Epithelial cell of proximal tubule (primary cell): ENCODE measurements at places on chromosomes 4 and X. TPM values are rescaled to one million over a fixed set of nuclear protein-coding genes. Genes with fewer than 3 reads are reported as not detected.

AMTN gene
- total RNA-seq: not detected in 2 replicates

PRRG1 gene
- total RNA-seq: 16.0 and 28.1 TPM in 2 replicates

ADGRL3 gene
- 0.12 and 0.14 TPM in 2 replicates for total RNA-seq

CYSLTR1 gene
- total RNA-seq: 0.07 TPM in 1 of 2 replicates, not detected in the other

RNF150 gene
- 0.58 and 0.69 TPM in 2 replicates for total RNA-seq

MOSPD2 gene
- 6.8 and 9.9 TPM in 2 replicates for total RNA-seq

RIPPLY1 gene
- not detected in 2 replicates for total RNA-seq

RAI2 gene
- total RNA-seq: 0.17 TPM in 1 of 2 replicates, not detected in the other

IL2 gene
- total RNA-seq: not detected in 2 replicates

ZXDA gene
- 1.6 and 1.7 TPM in 2 replicates for total RNA-seq

SAGE1 gene
- total RNA-seq: not detected in 2 replicates

VCX gene
- total RNA-seq: not detected in 2 replicates

EFHC2 gene
- total RNA-seq: 0.81 TPM in 1 of 2 replicates, not detected in the other

DNA sequence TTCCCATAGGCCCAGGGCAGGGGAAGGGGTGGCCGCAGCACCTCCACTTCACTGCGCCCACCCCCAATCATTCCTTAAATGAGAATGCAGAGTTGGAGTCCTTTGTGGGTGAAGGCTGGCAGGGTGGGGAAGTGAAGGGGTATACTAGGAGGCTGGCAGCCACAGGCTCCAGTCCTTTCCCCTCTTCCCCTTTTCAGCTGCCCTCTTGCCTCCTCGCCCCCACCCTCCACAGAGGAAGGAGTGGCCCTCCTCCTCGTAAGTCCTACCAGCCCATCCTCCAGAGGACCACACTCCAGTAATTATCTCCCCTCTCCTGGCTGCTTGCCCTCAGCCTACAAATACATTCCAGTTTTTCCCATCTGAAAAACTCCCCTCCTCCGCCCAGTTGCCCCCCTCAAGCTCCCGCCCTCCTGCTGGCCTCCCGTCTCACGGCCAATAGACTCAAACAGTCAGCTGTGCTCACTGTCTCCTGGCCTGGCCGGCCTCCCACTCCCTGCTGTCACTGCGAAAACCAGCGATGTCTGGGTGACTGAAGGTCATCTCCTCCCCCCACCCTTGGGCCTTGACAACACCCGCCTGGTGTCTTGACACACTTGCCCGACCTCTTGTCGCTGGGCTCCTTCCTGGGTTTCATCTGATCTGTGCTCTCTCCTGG lies 38.8 kb downstream of the EFNB1 start:
- no peak for DNase-seq

DNA sequence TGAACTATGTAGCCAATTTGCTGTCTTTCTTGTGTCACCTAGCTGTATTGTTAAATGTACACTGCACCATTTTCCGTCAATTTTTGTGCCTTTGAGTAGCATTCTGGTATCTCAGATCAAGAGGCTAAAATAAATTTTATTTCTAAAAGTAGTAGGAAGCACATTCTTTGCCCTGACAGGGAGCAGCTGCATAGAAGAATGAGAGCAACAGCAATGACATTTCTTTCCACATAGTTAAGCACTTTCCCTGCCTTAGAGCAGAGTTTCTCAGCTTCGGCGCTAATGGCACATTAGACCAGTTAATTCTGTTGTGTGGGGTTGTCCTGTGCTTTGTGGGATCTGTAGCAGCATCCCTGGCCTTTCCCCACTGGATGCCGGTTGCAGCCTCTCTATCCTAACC lies 173.9 kb downstream of the CHIC2 start:
- DNase-seq: no peak

DNA sequence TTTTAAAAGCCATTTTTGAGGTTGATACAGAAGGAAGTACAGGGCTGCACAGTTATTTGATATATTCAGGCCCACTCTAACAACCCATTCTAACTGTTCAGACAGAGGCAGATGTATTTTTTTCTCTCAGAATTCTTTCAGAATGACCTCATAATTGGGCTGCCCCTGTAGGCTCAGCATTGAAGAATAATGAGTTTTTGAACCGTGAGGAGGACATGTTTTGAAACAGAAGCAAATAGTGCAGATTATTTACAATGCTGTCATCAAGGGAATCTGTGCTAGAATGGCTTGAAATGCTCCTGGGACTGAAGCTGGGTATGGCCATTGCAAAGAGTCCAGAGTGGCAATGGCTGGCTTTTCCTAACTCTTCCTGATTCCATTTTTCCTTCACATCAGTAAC lies 158.1 kb downstream of the SOX3 start:
- DNase-seq: peak; percentile 26

DNA sequence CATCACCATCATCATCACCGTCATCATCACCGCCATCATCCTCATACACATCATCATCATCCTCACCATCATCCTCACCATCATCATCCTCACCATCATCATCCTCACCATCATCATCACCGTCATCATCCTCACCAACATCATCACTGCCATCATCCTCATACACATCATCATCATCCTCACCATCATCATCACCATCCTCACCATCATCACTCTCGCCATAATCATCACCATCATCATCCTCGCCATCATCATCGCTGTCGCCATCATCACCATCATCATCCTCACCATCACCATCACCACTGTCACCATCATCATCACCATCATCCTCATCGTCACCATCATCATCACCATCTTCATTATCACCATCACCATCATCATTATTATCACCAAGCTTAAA lies 19.8 kb upstream of the DHRSX start:
- DNase-seq: no peak

DNA sequence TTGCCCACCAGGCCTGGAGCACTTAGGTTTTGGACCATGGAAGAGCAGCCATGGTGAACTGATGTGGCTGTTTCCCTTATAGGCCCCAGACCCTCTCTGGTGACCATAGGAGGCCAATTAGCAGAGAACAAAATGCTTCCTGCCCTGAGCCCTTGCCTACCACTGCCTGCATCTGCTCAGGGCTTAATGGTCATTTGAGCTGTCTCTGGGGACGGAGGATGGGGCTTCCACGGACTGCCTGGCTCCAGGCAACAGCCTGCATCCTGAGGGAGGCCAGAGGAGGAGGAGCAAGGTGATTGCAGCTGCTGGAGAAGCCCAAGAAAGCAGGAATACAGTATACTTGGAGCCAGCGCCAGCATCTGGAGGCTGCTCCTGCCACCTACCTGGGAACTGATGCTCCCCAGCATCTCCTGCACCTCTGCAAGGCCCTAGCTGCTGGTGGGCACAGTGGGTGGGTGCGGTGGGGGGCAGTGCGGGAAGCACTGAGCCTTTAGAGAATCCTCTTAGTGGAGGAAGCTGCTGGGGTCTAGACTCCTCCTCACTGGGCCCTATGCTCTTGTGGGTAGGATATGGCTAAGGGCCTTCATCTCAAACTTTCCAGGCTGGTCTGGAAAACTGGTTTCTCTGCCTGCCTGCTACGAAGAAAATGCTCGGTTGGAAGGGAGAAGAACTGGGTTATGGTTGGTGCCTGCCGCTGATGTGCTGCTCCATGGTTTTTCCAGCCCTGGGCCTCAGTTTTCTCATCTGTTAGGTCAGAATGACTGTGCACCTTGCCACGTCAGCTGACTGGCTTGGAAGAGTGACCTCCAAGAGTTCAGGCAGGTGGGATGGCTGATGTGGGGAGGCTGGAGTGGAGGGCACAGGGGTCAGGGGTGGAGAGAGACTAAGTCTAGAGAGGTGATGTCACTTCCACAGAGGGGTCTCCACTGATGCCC lies 158.8 kb upstream of the PJA1 start:
- DNase-seq: no peak

GRCh38 chr4:184755278-184755677 lies 21.4 kb upstream of the CENPU start:
- no peak for DNase-seq

DNA sequence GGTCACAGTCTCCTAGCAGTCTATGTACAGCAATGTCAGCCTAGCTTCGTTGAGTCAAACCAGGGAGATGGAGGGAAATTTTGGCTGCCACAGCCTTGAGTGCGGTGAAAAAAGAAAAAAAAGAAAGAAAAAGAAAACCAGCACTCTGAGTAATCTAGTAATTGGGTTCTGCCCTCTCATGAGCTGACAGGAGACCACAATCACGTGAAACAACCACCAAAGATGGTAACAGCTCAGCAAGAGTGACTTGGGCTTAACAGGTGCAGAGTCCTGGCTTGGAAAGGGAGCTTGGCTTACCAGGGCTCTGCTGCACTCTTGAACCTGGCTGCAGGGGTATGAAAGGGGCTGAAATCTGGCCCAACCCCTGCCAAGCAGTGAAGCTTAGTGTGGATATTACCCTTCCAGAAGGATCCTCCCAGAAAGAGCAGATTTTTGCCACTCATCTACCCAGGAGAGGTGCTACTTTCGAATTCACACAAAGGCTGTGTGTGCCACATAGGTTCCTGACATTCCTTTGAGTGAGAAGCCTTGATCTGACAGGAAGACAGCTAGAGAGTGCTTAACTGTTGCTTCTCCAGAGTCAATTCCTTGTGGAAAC lies 350.3 kb downstream of the PTTG2 start:
- DNase-seq: no peak

GRCh38 chr4:82561786-82562563 lies at the start of gene TMEM150C:
TMEM150C (minus strand) TSS chr4:82561988; CDS start chr4:82504657, 57,331 bp downstream.
- DNase-seq: no peak

- no peak for DNase-seq
These were observed 146.8 kb upstream of the RBPJ start for GRCh38 chr4:26174027-26174426.

DNA sequence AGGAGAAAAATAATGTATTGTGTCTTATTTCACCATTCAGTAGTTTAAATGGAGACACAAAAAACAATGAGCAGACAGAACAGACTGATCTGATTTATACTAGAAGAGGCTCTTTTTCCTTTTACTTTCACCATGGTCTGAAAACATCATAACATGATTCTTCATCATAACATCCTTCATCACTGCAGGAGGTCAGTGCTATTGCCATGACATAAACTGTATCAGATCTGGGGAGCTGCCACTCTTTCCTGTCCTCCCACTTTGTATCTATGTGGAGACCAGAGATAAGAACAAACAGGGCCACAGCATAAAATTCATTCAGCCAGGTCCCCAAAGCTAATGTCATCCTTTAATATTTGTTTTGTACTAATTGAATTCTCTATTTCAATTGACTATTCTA lies 25.2 kb downstream of the SOD3 start:
- DNase-seq: no peak

GRCh38 chr4:66307641-66308438 lies 637.6 kb upstream of the EPHA5 start:
- no peak for DNase-seq

- DNase-seq: no peak
These were observed 848.5 kb downstream of the RAB28 start for GRCh38 chr4:12635629-12636028.

DNA sequence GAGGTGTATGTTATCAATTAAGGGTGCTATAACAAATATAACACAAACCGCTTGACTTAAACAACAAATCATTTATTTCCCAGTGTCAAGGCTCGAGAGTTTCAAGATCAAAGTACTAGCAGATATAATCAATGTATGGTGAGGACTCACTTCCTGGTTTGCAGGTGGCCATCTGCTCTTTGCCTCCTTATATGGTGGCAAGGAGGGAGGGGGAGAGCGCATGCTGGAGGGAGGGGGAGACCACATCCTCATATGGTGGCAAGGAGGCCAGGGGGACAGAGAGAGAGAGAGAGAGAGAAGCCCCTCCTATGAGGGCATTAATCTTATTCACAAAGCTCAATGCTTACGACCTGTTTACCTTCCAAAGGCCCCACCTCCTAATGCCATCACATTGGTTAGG lies 372.3 kb upstream of the SPOCK3 start:
- DNase-seq: no peak

- DNase-seq: no peak
These were observed 55.7 kb downstream of the METTL14 start for GRCh38 chr4:118740869-118741268.

GRCh38 chrX:41559235-41560052 lies 112.3 kb downstream of the NYX start:
- peak; percentile 53 for DNase-seq

- no peak for DNase-seq
These were observed 1019.7 kb downstream of the STPG2 start for GRCh38 chr4:97123573-97123972.

DNA sequence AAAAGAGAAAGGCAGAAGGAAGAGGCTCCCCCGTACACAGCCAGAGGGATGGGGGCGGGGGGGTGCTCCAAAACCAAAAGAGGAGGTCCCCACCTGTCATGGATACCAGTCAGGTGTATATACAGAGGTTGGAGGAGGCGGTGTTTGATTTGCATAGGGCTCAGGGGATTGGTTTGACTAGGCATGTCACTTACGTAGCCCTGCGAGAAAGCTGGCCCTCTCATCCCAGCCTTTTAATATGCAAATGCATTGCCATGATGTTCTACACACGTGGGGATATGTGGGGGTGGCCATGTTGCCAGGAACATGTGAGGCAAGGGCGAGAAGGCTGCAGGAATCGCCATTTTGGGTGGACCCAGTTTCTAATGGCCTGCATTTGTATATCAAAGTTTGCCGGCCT lies 38.6 kb downstream of the TMEM150C start:
- DNase-seq: no peak

- DNase-seq: no peak
These were observed 106.4 kb upstream of the FAM241A start for GRCh38 chr4:112038861-112039260.

- DNase-seq: no peak
These were observed 129.0 kb downstream of the ARAP2 start for GRCh38 chr4:36115312-36115711.

DNA sequence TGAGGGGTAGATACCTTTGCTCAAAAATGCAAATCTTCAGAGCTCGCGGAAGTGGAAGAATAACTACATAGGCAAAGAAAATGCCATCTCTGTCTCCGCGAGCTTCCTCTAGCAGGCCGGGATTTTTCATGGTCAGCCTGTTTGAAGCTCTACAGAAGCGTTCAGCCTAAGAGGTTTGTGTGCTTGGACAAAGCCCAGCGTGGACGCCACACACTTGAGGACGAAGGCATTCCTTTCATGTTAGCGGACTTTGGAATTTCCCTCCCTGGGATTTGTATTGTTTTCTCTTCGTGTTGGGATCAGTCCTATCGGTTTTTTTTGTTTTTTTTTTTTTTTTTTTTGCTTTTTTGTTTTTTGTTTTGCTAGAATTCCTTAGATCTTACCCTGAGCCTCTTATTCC lies 53.7 kb downstream of the SMIM31 start:
- no peak for DNase-seq

GRCh38 chr4:126291886-126292285 lies 977.1 kb downstream of the FAT4 start:
- no peak for DNase-seq

GRCh38 chr4:87567191-87567590 lies 38.0 kb upstream of the SPARCL1 start:
- DNase-seq: no peak

DNA sequence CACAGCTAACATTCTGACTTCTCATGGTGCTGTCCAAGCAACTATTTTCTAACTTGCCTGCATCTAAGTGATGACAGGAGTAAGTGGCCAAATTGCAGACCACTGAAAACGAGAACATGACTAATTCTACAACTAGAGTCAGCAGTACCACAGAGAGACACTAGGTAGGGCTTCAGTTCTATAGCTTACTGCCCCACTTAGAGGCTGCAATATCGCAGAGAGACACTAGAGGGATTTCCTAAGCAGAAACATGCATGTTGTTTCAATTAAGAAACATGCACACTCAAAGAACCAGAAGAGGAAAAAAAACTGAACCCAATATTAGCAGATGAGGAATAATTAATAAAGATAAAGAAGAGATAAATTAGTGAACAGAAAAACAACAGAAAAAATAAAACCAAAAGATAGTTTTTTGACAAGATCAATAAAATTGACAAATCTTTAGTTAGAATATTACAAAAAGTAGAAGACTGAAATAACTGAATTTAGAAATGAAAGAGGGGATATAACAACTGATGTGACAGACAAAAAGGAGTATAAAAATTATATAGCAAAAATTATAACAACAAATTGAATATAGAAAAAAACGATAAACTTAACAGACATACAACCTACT lies 100.8 kb downstream of the SPIN4 start:
- DNase-seq: peak; percentile 30
